ENCODE measurements at places on chromosomes 2 and 18. TPM values are rescaled to one million over a fixed set of nuclear protein-coding genes. Genes with fewer than 3 reads are reported as not detected.

DNA sequence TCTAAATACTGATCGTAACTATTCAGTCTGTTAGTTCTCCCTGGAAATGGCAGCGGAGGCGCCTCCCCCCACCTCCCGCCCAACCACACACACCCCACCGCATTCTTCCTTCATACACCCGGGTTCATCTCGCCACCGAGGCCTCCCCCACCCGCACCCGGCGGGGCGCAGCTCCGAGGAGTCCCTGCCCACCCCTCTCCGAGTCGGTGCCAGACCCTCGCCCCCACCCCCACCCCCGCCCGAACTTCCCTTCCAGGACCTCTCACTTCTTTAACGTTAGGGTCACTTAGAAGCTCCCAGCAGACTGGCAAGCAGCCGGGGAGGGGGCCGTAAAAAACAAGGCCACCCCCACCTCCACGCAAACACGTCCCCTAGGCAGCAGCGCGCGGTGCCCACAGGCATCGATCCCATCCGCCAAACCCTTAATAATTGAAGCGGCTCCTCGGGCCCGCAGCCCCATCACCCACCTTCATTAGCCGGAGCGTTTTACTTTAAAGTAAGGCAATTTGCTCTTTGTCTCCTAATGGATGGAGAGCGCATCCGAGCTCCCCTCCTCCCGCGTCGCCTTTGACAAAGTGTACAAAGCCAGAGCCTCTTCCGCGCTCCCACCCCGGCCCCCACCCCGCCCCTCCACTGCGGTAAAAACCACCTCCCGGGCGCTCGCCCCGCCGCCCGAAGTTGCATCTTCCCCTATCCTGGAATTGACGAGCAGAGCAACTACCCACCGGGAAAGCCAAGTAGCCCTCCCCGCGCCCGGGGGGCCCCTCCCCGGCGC is 624 bp downstream of the ZNF516 start:
- no peaks in the 10 kb centered on the region for H3K27me3 ChIP-seq
- DNase-seq = no peak
- H3K4me1 ChIP-seq = peaks cover 12% of the 10 kb centered on the region
- no peaks in the 10 kb centered on the region for H3K36me3 ChIP-seq
- peak overlapping the region; percentile 55 for H3K27ac ChIP-seq

- DNase-seq = no peak
- H3K4me1 ChIP-seq = no peaks in the 10 kb centered on the region
- no peaks in the 10 kb centered on the region for H3K36me3 ChIP-seq
- H3K27ac ChIP-seq = no peak overlapping the region
- no peak overlapping the region for H3K4me3 ChIP-seq
- H3K27me3 ChIP-seq = peaks cover 34% of the 10 kb centered on the region
Observed at GRCh38 chr2:218129458-218130135, 3.8 kb downstream of the CXCR2 start.

GRCh38 chr2:162839419-162839818 is 852 bp upstream of the KCNH7 start:
- H3K4me1 ChIP-seq = no peaks in the 10 kb centered on the region
- no peak for DNase-seq
- 0 out of 2 replicates have a peak, but pooled peaks cover 3% of the 10 kb centered on the region for H3K27me3 ChIP-seq
- no peaks in the 10 kb centered on the region for H3K36me3 ChIP-seq
- H3K4me3 ChIP-seq = peak overlapping the region; percentile 24

DNA sequence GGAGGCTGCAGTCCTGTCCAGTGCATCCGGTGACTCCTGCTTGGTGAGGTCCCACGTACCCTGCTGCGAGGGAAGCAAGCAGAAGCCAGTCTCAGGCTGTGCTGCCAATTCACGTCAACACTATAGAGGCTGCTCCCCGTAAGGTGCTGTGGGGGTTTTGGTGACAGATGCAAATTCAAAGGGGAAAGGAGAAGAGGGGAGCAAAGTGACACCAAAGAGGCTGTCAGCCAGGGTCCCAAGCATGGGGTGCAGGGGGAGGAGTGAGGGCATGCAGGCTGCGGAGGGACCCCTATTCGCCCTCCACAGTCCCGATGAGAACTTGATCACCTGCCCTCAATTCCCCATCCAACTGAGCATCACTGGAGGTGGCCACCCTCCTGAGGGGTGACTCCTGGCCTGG is 179.4 kb upstream of the HS6ST1 start:
- H3K36me3 ChIP-seq = no peaks in the 10 kb centered on the region
- H3K4me3 ChIP-seq = no peak overlapping the region
- no peak overlapping the region for H3K27ac ChIP-seq
- no peaks in the 10 kb centered on the region for H3K4me1 ChIP-seq
- no peaks in the 10 kb centered on the region for H3K27me3 ChIP-seq

- H3K4me1 ChIP-seq = peaks cover 6% of the 10 kb centered on the region
- no peaks in the 10 kb centered on the region for H3K27me3 ChIP-seq
- no peaks in the 10 kb centered on the region for H3K36me3 ChIP-seq
- H3K27ac ChIP-seq = no peak overlapping the region
Observed at GRCh38 chr2:65605743-65606058, 173.3 kb upstream of the SPRED2 start.

GRCh38 chr2:180819106-180819505 is 161.3 kb upstream of the UBE2E3 start:
- no peaks in the 10 kb centered on the region for H3K36me3 ChIP-seq
- no peak for DNase-seq
- no peaks in the 10 kb centered on the region for H3K4me1 ChIP-seq
- H3K4me3 ChIP-seq = no peak overlapping the region
- H3K27ac ChIP-seq = no peak overlapping the region

GRCh38 chr18:30969670-30970170 is 72.8 kb downstream of the DSC3 start:
- H3K27ac ChIP-seq = no peak overlapping the region
- H3K4me1 ChIP-seq = 0 out of 2 replicates have a peak, but pooled peaks cover 4% of the 10 kb centered on the region
- DNase-seq = no peak
- H3K36me3 ChIP-seq = no peaks in the 10 kb centered on the region

GRCh38 chr2:61604433-61604832 is 66.3 kb upstream of the XPO1 start:
- no peak overlapping the region for H3K27ac ChIP-seq
- no peak for DNase-seq
- H3K27me3 ChIP-seq = no peaks in the 10 kb centered on the region
- H3K36me3 ChIP-seq = no peaks in the 10 kb centered on the region

GRCh38 chr2:162257425-162257824 is 14.2 kb upstream of the FAP start:
- H3K27ac ChIP-seq = no peak overlapping the region
- H3K4me1 ChIP-seq = no peaks in the 10 kb centered on the region
- DNase-seq = no peak
- no peaks in the 10 kb centered on the region for H3K36me3 ChIP-seq

DNA sequence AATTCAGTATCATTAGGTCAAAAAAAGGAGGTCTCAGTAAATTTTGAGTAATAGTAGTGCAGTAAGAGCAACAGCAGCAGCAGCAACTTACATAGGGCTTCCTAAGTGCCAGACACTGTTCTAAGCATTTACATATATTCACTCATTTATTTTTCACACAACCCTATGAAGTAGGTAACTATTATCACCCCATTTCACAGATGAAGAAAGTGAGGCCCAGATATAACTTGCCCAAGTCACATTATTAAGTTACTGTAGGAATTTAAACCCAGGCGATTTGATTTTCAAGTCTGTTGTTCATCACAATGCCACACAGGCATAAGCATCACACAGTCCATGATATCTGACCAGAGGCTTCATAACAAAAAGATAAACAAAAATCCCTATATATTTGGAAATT is 90.2 kb upstream of the DTNB start:
- DNase-seq = no peak
- no peaks in the 10 kb centered on the region for H3K4me1 ChIP-seq
- no peak overlapping the region for H3K27ac ChIP-seq
- H3K4me3 ChIP-seq = no peak overlapping the region
- no peaks in the 10 kb centered on the region for H3K27me3 ChIP-seq
- peaks cover 44% of the 10 kb centered on the region for H3K36me3 ChIP-seq

DNA sequence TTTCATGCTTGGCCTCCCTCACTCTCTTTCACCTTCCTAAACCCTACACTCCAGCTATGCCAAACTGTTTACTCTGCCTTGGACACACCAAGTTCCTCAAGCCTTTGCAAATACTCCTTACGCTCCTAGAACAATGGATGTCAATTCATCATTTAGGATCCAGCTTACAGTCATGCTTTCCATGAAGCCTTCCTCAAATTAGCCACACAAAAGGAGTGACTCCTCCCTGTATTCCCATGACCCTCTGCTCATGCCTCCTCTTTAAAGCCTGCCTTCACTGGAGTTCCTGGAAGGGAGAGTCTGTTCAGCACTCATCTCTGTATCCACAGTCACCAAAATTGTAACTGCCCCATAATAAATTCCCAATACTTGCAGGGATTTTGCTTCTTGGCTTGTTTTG is 721 bp upstream of the EHD3 start:
- H3K27ac ChIP-seq = no peak overlapping the region
- DNase-seq = no peak
- H3K36me3 ChIP-seq = no peaks in the 10 kb centered on the region
- H3K27me3 ChIP-seq = no peaks in the 10 kb centered on the region
- peaks cover 10% of the 10 kb centered on the region for H3K4me1 ChIP-seq

GRCh38 chr2:141038341-141038740 is 1092.5 kb downstream of the LRP1B start:
- no peak overlapping the region for H3K4me3 ChIP-seq
- H3K36me3 ChIP-seq = no peaks in the 10 kb centered on the region
- H3K27ac ChIP-seq = no peak overlapping the region
- no peak for DNase-seq

GRCh38 chr2:121266543-121267106 is 18.4 kb downstream of the TFCP2L1 start:
- DNase-seq = no peak
- H3K27ac ChIP-seq = no peak overlapping the region
- H3K36me3 ChIP-seq = no peaks in the 10 kb centered on the region
- H3K4me3 ChIP-seq = no peak overlapping the region

DNA sequence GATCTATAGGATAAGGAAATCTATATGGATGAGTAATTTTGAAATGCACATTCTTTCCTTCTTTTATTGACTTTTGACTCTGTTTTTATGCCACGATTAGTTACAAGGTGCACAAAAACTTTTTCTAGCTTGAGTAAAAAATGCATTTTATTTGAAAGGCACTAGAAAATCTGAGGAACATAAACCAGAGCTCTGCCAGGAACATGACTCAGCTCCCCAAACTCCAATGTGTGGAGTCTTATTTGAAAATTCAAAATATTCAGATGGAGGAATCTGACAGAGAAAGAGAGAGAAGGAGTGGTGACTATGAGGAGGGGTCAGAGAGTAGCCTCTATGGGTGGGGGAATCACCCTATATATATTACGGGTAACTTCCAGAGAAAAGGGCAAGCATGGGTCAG is 231.0 kb downstream of the DCC start:
- no peak for DNase-seq
- H3K27ac ChIP-seq = no peak overlapping the region
- H3K36me3 ChIP-seq = no peaks in the 10 kb centered on the region
- H3K4me1 ChIP-seq = no peaks in the 10 kb centered on the region
- H3K4me3 ChIP-seq = no peak overlapping the region
- H3K27me3 ChIP-seq = no peaks in the 10 kb centered on the region

DNA sequence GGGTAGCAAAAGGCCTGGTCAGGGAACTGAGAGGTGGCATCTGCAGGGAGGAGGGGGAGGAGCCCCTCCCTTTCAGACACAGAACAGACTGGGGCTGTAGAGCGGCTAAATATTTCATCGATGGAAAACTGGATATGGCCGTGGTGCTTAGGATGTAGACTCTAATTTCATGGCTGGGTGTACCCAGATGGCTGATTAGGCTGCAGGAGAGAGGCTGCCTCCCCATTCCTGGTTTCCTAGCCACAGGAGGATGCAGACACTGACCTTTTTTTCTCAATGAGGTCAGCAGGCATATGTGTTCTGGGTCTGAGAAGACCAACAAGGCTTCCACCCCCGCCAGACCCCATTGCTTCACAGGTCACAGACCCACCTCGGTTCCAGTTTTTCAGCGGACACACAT is 79.3 kb upstream of the STPG4 start:
- H3K27me3 ChIP-seq = no peaks in the 10 kb centered on the region
- DNase-seq = no peak
- no peaks in the 10 kb centered on the region for H3K36me3 ChIP-seq

DNA sequence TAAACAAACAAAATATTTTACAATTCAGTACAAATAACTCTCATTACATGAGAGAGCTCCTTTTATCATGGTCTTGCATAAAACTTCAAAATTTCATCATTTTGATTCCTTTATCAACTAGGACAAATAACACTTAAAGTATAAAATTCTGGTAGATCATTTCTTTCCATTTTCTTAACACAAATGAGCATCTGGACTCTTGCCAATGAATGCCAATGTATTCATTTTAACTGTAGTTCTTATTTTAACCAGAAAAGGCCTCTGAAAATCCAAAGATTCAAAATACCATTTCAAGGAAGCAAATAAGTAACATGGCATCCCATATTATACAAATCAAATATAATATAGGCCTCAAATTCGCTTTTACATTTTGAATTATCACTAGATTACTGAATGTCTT is 13.8 kb upstream of the POU3F3 start:
- no peaks in the 10 kb centered on the region for H3K27me3 ChIP-seq
- no peaks in the 10 kb centered on the region for H3K4me1 ChIP-seq
- DNase-seq = no peak
- H3K27ac ChIP-seq = no peak overlapping the region

DNA sequence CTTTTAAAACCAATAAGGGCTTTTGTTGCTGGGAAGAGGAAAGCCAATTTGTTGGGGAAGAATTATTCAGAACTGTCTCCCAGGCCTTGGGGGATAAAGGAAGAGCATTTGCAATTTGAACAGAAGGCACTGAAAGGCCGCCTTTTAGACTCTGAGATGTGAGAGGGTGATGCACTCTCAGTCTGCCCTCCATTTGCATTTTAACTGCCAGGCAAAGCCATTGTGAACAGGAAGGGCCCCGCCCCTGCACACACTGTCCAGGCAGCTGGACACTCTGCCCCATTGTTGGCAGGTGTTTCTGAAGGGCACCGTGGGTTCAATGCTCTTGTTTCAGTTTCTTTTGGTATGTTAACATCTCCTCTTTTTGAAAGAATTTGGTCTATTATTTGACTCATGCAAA is 169.5 kb upstream of the COPS8 start:
- DNase-seq = no peak
- H3K4me1 ChIP-seq = no peaks in the 10 kb centered on the region
- H3K27ac ChIP-seq = no peak overlapping the region
- H3K4me3 ChIP-seq = no peak overlapping the region

DNA sequence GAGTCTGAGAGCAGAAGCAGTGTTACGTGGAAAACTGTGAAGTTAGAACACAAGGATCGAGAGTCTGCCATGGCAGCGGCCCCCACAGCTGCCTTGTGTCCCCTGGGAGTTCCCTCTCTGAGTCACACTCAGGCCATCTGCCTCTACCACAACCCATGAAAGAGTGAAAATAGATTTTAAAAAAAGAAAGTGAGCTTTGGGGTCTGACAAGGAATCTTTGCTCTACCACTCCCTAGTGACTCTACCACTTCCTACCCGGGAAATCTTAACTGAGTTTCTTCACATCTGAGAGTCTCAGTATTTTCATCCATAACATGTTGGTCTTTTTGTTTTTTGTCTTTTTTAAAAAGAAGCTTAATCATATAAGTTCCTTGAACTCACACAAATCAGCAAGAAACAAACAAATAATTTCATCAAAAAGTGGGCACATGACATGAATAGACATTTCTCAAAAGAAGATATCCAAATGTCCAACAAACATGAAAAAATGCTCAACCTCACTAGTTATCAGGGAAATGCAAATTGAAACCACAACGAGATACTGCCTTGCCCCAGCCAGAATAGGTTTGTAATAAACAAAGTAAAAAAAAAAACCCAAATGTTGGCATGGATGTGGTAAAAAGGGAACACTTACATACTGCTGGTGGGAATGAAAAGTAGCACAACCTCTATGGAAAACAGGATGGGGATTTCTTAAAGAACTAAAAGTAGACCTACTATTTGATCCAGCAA is 2.4 kb upstream of the MSGN1 start:
- H3K4me3 ChIP-seq = no peak overlapping the region
- H3K4me1 ChIP-seq = no peaks in the 10 kb centered on the region
- no peaks in the 10 kb centered on the region for H3K27me3 ChIP-seq
- H3K27ac ChIP-seq = no peak overlapping the region

The MFF gene
- 144 TPM for total RNA-seq

The CXCR1 gene
- total RNA-seq = not detected

Measured in PC-9 (cell line).